ENCODE measurements at places on chromosomes 12 and 14.

GRCh38 chr12:91021076-91021475, 16.3 kb upstream of the EPYC start:
- no peak for DNase-seq

DNA sequence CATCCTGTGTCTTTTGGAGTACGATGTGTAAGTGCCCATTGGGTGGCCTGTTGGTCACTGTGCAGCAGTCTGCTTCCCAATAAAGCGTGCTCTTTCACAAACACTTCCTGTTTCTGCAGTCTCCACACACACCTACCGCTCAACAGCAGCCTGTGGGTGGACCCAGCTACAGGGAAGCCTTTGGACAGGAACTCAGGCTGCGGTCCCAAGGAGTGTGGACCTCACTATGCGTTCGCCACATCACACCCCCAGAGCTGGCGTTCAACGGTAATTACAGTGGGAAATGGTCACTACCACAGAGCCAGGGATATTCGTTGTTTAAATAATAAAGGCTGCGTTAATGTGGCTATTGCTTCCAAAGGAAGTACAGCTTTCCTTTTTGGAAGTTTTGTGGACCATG, 16.2 kb downstream of the PSMC1 start:
- no peak for DNase-seq

DNA sequence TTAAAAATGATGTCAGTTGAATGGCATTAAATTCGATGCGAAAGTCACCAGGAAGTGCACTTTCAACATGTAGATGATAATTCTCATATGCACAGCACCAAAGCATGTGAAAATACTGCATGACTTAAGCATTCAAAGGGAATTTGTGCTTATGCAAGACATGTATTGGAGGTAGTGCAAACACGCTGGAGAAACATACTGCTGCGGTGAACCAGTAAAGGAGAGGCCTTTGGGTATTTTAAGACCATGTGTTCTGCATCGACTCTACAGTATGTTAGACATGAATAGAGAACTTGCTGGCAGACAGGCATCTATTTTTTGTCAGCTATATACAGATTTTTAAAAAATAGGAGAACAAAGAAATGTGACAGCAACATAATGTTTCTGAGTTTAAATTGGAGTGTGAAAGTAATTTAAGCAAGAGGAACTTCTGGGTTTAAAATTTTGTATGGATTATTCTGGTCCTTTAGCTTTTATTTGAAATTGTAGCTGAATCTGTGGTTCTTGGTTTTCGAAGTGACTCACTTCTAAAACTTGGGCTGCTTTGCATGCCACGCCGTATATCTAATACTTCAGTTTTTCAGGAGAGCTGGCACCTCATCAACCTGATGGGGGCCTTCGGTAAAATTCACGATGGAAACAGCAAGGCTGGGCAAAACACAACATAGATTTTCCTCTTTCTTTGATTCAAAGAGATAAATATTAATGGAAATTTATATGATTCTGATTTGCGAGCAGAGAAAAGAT, 408.7 kb downstream of the APAF1 start:
- no peak for DNase-seq

GRCh38 chr14:91402771-91403600, 14.6 kb downstream of the CCDC88C start:
- no peak for DNase-seq

DNA sequence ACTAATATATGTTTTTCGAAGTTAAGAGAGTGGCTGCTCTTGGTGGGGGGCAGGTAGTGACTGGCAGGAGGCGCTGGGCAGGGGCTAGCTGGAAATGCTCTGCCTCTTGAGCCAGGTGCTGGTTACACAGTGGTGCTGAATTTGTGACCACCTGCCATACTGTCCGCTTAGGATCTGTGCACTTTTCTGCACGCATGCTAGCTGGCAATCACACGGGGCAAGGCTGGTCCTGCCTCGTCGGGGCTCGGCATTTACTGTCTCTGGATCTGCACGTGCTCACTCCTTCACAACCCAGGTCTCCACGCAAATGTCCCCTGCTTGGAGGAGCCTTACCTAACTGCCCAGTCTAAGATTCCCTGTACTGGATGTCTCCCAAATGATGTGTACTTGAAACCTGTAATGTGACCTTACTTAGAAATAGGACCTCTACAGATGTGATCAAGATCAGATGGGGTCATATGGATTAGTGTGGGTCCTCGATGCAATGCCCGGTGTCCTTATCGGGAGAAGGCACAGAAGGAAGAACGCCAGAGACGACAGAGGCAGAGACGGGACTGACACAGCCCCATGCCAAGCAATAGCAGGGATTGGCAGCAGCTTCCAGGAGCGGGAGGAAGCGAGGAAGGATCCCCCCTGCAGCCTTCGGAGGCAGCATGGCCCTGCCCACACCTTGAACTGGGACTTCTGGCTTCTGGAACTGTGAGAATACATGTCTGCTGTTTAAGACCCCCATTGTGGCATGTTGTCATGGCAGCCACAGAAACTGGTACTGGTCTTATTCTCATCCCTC, 59.5 kb downstream of the RBM19 start:
- DNase-seq: no peak

- no peak for DNase-seq
Measured at GRCh38 chr12:69027411-69027881, 94.5 kb upstream of the CPM start.

DNA sequence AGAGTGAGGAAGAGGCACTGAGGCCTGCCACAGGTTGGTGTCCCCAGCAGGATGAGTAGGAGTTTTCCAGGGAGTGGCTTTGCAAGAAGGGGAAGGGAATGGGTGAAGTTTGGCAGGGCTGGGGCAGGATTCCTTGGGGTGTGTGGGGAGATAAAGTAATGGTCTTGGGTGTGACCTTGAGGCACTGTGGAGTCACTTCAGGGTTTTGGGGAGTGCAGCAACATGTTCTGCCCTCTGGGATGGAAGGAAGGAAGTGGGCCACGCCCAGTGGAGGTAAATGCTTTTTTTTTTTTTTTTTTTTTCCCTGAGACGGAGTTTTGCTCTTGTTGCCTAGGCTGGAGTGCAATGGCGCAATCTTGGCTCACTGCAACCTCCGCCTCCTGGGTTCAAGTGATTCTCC, 108.9 kb downstream of the ADCK1 start:
- no peak for DNase-seq

- DNase-seq: peak; percentile 3
Measured at GRCh38 chr14:95915330-95915729, 38.7 kb downstream of the TUNAR start.

DNA sequence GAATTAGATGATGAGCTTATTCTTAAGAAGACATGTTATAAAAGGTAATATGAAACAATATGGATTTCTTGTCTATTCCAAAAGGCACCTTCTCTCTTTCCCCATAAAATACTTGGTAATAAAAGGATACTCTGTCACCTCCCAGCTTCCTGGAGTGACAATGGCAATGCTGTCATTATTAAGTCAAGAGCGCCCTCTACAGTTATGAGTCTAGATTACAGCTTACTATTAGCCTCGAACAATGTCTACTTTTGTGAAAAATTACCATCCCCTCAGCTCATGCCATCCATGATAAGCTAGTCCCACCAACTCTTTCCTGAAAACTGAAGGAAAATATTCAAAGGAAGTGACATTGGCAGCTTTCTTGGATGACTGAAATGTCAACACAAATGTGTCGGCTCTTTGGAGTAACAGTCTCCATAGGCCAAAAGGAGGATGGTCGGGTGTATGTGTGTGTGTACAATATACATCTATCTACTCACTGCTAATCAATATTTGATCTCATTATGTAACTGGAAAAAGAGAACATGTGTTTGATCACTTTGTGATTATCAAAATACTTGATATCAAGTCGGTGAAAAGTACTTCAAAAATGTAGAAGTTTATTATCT, 48.7 kb upstream of the CDKN3 start:
- no peak for DNase-seq

GRCh38 chr12:100993916-100994450, 199.4 kb downstream of the ANO4 start:
- DNase-seq: no peak

DNA sequence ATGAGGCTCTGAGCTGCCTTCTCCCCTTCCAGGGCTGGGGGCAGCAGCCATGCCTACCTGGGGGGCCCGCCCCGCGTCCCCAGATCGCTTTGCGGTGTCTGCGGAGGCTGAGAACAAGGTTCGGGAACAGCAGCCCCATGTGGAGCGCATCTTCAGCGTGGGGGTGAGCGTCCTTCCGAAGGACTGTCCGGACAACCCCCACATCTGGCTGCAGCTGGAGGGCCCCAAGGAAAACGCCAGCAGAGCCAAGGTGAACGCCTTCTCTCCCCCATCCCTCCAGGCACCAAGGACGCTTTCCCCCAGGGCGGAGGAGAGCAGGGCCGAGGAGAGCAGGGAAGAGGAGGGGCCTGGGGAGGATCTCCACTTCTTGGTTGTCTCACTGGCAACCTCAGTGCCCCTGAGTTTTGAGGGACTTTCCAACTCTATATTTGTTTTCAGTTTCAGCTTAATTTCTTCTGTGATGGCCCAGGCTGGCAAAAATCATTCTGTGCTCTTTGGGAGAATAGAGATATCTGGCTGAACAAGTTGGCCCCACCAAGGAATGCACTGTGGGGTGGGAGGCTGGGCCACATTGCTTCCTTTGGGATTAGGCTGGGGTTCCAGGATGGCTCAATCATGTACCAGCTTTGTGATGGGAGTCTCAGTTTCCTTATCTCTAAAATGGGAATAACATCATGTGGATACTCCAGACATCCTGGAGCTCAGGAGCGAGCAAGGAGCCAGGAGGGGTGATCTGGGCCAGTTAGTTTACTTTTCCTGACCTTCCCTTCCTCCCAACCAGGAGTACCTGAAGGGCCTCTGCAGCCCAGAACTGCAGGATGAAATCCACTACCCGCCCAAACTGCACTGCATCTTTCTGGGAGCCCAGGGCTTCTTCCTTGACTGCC, 1.2 kb downstream of the KHNYN start:
- no peak for DNase-seq

- DNase-seq: no peak
Measured at GRCh38 chr12:110907583-110907982, 12.8 kb downstream of the MYL2 start.

DNA sequence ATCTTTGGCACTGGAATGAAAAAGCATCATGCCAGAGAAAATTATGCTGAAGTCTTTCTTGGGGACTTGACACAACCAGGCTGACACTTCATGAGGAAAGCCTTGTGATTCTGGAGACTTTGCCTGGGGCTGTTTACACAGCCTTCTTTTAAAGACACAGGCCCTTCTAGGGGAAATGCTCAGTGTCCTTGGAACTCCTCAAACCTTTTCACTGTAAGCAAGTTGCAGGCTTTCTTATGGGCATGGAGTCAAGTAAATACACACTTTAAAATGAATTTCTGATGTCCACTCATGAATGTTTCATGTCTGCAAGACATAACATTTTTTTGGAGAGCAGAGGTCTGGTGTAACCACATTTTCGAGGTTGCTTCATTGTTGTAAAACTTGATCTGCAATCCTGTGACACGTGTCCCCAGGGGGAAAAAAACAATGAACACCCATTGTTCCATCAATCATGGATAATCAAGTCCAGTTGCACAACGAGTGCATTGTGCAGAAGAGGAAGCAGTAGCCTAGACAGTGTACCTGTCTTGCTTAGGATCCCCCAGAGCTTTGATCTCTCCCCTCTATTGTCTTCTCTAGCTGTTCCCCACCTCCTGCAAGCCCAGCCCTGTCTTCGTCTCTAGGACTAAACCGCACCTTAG, 155.1 kb upstream of the PRICKLE1 start:
- DNase-seq: no peak

- no peak for DNase-seq
Measured at GRCh38 chr14:52960627-52961026, 9.8 kb upstream of the FERMT2 start.

DNA sequence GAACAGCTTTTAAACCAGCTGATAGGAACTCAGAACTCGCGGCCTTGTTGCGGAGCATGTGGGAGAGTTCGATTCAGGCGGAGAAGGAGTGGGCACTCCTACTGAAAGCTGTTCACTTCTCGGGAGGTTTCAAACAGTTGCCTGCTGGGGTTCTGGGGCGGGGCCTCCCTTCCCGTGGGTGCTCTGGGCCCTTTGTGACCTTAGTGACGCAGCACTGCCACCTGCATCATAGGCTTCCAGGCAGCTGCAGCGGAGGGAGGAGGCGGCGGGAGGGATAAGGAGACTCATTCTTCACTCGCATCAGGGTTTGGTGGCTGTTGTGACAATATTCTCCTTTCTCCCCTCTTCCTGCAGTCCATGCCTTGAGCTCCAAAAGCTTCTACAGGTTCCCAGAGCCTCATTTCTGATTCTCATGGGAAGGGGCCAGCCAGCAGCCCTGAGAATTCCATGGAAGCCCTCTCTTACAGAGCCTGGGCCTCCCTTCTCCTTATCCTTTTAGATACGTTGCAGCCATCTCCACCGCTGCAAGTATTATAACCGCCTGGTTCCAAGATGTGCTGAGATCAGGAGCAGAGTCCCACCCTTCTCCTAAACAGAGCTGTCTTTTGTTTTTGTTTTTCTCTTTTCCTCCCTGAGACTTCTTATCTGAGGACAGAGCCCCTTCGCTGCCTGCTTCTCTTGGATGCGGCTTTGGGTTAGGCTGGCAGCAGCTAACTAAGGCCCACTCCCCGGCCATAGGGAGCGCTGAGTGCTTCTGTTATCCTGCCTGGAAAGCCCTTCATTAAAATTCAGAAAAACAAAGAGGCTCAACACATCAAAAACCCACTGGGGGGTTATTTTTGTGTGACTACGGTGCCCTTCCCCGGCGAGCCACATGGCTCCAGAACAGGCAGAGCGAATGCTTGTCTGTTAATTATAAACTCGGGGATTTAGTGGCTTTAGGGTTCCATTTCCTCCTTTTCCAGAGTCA, 67.6 kb upstream of the GPATCH2L start:
- no peak for DNase-seq

DNA sequence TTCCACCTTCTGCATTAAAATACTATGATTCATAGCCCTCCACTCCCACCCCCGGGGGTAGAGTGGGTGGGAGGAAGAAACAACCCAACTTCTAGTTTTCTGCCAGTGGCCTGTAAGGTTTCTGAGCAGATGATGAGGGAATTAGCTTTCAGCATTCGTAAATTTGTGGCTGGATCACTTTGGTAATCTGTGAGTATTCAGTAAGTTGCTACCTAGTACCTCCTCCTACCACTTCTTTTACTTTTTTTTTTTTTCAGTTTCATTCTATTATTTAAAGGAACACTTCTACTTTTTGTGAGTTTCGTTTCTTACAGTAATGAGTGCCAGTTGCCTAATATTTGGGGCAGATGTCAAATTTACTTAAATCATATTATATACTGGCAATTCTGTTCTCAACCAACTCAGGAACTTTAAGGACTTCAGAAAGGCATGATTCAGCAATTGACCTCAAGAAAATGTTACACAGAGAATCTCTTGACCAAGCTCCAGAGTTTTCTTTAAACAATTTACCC, 42.4 kb upstream of the EMP1 start:
- DNase-seq: no peak
